ENCODE measurements at places on chromosomes 3 and 15. TPM values are rescaled to one million over a fixed set of nuclear protein-coding genes. Genes with fewer than 3 reads are reported as not detected.

The ASB14 gene
- not detected for total RNA-seq

The SEMA3B gene
- 3.3 TPM for total RNA-seq

The SLC22A13 gene
- total RNA-seq = 1.0 TPM

The TASOR gene
- total RNA-seq = 91.8 TPM

The GOLGA8G gene
- total RNA-seq = not detected

The OXSM gene
- 19.9 TPM for total RNA-seq

The FAM3D gene
- not detected for total RNA-seq

The ATP10A gene
- total RNA-seq = 21.9 TPM

The C3orf80 gene
- 0.10 TPM for total RNA-seq

GRCh38 chr3:72855001-72855400 lies 6.8 kb upstream of the SHQ1 start:
- no peaks in the 10 kb centered on the region for H3K36me3 ChIP-seq
- H3K4me3 ChIP-seq = no peak overlapping the region
- H3K4me1 ChIP-seq = no peaks in the 10 kb centered on the region
- H3K27ac ChIP-seq = no peak overlapping the region

DNA sequence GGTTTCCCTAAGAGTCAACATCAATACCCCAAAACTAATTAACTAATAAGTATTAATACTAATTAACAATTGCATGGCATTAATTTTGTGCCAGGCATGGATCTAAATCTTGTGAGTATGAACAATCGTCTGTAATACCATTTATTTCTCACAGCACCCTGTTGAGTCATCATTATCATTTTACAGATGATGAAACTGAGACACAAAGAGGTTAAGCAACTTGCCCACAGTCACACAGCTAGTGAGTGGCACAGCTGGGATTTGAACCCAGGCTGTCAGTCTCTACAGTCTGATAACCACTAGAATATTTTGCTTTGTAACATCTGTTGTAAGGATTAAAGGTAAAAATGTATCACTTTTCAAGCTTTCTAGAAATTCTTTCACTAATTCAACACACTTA lies 423.4 kb upstream of the WNT5A start:
- H3K4me1 ChIP-seq = no peaks in the 10 kb centered on the region
- no peak overlapping the region for H3K27ac ChIP-seq
- no peaks in the 10 kb centered on the region for H3K36me3 ChIP-seq
- no peak overlapping the region for H3K4me3 ChIP-seq
- H3K27me3 ChIP-seq = peaks cover 6% of the 10 kb centered on the region

DNA sequence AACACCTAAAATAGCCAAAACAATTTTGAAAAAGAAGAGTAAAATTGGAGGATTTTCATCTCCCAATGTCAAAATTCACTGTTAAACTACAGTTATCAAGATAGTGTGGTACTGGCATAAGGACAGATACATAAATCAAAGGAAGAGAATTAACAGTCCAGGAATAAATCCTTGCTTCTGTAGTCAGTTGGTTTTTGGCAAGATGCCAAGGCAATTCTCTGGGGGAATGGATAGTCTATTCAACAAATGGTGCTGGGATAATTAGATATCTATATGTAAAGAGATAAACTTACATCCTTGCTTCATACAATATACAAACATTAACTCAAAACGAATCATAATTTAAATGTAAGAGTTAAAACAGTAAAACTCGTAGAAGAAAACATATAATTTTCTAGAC lies 57.9 kb upstream of the SELENOK start:
- no peaks in the 10 kb centered on the region for H3K4me1 ChIP-seq
- no peak overlapping the region for H3K4me3 ChIP-seq
- H3K27ac ChIP-seq = no peak overlapping the region
- peaks cover 8% of the 10 kb centered on the region for H3K36me3 ChIP-seq
- H3K27me3 ChIP-seq = peaks cover 7% of the 10 kb centered on the region

- H3K27me3 ChIP-seq = no peaks in the 10 kb centered on the region
- H3K4me1 ChIP-seq = peaks cover 6% of the 10 kb centered on the region
- no peak overlapping the region for H3K27ac ChIP-seq
- H3K36me3 ChIP-seq = peaks cover 1% of the 10 kb centered on the region
These were observed 107.5 kb upstream of the GALNT15 start for GRCh38 chr3:16066975-16067374.

DNA sequence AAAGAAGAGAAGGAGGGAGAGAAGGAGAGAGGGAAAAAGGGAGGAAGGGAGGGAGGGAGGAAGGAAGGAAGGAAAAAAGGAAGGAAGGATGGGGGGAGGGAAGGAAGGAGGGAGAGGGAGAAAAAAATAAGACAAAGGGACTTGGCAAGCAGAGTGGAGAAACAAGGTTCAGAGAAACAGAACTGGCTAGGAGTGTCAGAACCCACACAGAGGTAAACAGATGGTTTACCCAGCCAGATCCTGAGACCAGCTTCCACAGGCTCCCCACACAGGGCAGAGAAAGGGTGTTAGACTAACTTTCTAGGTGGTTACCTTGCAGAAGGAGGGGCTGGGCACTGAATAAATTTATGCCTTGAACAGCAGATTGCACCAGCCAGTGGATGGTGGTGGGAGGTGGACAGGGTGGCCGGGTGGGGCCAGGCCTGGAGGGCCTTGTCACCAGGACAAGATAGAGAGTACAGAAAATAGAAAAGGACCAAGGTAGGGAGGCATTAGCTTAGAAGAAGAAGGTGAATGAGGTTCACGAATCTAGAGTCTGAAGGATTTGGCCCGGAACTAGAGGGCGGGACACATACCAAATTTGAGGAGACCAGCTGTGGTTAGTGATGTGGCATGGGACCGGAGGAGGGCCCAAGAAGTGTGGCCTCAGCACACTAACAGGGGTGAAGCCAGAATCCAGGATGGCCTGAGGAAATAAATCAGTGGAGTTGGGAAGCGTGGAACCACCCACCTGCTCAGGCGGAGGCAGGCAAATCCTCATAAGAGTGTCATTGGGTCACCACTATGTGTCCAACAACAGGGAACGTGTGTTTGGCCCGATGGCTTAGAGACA lies 1.2 kb upstream of the TM4SF1 start:
- DNase-seq = no peak
- peaks cover 11% of the 10 kb centered on the region for H3K27me3 ChIP-seq
- H3K27ac ChIP-seq = no peak overlapping the region

GRCh38 chr3:160010578-160010977 lies 21.9 kb downstream of the IL12A start:
- peaks cover 8% of the 10 kb centered on the region for H3K4me1 ChIP-seq
- H3K27ac ChIP-seq = no peak overlapping the region
- H3K4me3 ChIP-seq = no peak overlapping the region
- DNase-seq = no peak
- no peaks in the 10 kb centered on the region for H3K27me3 ChIP-seq

DNA sequence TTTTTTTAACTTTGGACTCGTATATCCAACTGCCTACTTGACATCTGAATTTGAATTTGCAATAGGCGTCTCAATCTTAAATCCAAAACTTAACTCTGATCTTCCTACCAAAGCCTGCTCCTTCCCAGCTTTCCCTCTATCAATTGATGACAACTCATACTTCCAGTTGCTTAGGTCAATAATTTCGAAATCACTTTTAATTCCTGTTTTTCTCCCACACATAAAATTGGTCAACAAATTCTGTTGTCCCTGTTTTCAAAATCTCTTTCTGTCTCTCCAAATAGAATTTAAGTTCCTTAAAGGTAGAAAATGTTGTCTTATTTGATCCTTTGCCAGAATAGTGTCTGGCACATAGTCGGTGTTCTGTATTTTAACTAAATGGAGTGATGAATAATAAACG lies 332.4 kb downstream of the SATB1 start:
- H3K27ac ChIP-seq = no peak overlapping the region
- DNase-seq = no peak

DNA sequence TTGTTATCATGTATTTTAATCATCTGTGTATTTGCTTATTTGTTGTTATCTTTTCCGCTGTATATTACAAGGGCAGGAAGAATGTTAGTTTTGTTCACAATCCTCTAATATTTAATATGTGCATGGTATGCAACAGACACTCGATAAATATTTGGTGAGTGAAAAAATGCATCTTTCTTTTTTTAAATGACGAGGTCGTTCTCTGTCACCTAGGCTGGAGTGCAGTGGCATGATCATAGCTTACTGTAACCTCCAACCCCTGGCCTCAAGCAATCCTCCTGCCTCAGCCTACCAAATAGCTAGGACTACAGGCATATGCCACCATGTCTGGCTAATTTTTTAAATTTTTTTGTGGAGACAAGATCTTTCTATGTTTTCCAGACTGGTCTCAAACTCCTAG lies 66.2 kb downstream of the MITF start:
- H3K36me3 ChIP-seq = no peaks in the 10 kb centered on the region
- H3K4me3 ChIP-seq = no peak overlapping the region
- DNase-seq = no peak

GRCh38 chr15:48331796-48332641 lies 790 bp downstream of the DUT start:
- H3K36me3 ChIP-seq = peaks cover 29% of the 10 kb centered on the region
- peak overlapping the region; percentile 97 for H3K4me3 ChIP-seq
- no peaks in the 10 kb centered on the region for H3K27me3 ChIP-seq
- peak overlapping the region; percentile 92 for H3K27ac ChIP-seq
- H3K4me1 ChIP-seq = peaks cover 46% of the 10 kb centered on the region
- peak; percentile 73 for DNase-seq

- H3K4me1 ChIP-seq = peaks cover 9% of the 10 kb centered on the region
- H3K4me3 ChIP-seq = peak overlapping the region; percentile 47
- H3K27me3 ChIP-seq = peaks cover 14% of the 10 kb centered on the region
- DNase-seq = peak; percentile 1
- H3K27ac ChIP-seq = no peak overlapping the region
- no peaks in the 10 kb centered on the region for H3K36me3 ChIP-seq
These were observed 13.2 kb upstream of the GNB4 start for GRCh38 chr3:179464323-179465092.

DNA sequence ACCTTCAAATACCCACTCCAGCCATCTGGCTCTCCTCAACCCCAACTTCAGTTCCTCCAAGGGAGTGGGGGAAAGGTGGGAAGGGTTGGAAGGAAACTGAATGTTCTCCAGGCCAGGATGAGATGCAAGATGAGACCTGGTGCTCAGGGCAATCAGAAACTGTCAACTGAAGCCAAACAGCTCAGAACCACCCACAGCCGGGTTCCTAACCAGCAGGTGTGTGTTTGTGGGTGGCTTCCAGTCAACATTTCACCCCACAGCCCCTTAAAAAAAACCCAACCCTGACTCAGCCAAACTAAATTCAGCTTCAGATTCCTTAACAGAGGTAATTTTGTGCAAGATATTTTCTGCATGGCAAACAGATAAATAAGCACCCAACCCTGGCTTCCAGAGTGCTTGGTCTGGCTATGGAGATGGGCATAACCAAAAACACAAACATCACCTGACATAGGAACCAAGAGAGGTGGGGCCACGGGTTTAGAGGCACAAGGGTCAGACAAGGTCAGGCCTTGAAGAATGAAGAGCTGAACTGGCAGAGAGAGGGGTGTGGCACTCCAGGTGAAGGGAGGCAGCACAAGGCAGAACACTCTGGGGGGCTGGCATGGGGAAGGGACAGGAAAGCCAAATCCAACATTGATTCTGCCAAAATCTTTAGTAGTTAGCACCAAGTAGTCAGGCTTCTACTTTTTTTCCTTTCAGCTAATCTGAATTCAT lies 34.7 kb downstream of the ZNF445 start:
- peak overlapping the region; percentile 84 for H3K27ac ChIP-seq
- H3K27me3 ChIP-seq = no peaks in the 10 kb centered on the region
- H3K36me3 ChIP-seq = peaks cover 34% of the 10 kb centered on the region
- peak; percentile 52 for DNase-seq
- H3K4me1 ChIP-seq = peaks cover 61% of the 10 kb centered on the region
- H3K4me3 ChIP-seq = peak overlapping the region; percentile 43

DNA sequence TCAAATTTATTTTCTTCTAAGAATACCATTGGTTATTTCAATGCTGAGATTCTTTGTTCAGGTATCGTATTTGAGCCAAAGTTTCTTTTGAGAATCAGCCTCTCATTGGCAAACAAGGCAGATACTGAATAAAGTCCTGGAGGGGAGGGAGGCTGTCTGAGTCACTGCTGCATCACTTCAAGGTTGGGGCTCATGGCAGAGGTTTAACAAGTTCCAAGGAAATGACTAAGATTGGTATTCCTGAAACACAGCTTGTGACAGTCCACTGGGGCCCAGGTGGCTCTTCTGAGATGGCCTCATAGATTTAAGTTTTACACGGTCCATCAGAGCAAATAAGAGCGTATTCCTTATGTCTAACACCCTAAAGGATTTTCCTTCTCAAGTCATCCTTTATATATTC lies 213.8 kb upstream of the STAC start:
- H3K27ac ChIP-seq = no peak overlapping the region
- no peaks in the 10 kb centered on the region for H3K36me3 ChIP-seq
- no peak overlapping the region for H3K4me3 ChIP-seq
- no peak for DNase-seq

DNA sequence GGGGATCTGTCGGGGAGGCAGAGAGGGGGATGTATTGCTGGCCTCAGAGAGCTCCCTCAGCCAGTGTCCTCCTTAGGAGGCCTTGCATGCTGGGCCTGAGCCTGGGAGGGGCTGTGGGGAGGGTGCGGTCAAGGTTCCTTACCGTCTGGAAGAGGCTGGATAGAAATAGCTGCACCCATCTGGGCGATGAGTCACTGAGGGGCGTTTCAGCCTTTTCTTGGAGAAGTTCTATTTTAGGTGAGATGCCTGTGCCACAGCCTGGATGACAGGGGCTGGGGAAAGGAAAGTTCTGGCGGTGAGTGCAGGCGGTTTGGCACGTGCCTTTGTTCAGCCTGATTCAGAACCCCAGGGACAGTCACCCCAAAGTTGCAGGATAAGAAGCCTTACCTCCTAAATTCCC lies 35.7 kb upstream of the APEH start:
- H3K27me3 ChIP-seq = no peaks in the 10 kb centered on the region
- DNase-seq = no peak
- H3K4me3 ChIP-seq = no peak overlapping the region
- H3K36me3 ChIP-seq = no peaks in the 10 kb centered on the region

DNA sequence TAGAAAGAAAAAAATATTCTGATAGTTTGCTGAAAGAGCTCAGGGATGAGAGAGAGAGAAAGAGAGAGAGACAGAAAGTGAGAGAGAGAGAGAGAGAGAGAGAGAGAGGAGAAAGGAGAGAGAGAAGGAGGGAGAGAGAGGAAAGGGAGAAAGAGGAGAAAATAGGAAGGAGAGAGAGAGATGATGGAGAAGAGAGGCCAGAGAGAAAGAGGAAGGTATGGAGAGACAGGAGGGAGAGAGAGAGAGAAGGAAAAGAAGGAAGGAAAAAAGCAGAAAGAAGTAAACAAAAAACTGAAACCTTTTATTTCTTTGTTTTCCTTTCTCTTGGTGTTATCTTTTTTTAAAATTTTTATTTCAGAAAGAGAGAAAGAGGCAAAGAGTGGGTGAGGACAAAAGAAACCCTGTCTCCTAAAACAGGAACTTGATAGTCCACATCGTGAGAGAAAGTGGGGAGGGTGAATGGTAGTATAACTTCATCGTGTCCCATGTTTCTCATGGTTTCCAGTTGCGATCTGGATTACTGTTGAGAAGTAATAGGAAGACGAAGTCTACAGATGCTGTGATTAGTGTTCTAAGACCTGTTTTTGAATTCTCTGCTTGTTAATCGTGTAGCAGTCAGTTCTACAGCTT lies 279.7 kb downstream of the LPP start:
- H3K36me3 ChIP-seq = peaks cover 5% of the 10 kb centered on the region
- H3K4me3 ChIP-seq = peak overlapping the region; percentile 35
- no peak for DNase-seq
- H3K27ac ChIP-seq = peak overlapping the region; percentile 74

Data from activated T-cell treated with anti-CD3 and anti-CD28 coated beads, Interleukin-2, amount 50 U/mL, for 72 hours (primary cell).